ENCODE measurements at places on chromosomes 5 and 9.
A peak's percentile ranks its signal among the peaks of the same experiment; 100 is the strongest.

GRCh38 chr9:124282442-124283227 lies 24.9 kb downstream of the NEK6 start:
- no peak for DNase-seq

DNA sequence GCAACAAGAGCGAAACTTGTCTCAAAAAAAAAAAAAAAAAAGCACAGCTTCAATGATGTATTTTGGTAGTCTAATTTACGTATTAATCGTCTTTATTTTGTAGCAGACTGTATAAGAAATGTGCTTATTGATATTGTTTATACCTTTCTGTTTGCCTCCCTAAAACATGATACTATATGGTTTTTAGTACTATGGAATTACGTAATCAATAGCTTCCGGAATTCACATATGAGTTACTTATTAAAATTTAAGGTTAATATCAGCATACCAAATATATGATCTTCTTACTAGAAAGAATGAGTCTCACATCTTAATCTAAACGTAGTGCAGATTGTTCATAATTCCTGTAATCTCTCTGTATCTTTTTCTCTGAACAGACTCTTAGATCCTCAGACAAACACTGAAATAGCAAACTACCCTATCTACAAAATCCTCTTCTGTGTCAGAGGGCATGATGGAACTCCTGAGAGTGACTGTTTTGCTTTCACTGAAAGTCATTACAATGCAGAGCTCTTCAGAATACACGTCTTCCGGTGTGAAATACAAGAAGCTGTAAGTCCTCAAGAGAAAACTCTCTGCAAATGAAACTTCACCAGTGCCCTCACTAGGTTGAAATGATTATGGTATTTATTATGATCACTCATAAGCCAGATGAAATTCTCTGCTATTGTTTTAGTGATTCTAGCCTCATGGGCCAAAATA lies 44.4 kb upstream of the GPR21 start:
- DNase-seq = no peak

DNA sequence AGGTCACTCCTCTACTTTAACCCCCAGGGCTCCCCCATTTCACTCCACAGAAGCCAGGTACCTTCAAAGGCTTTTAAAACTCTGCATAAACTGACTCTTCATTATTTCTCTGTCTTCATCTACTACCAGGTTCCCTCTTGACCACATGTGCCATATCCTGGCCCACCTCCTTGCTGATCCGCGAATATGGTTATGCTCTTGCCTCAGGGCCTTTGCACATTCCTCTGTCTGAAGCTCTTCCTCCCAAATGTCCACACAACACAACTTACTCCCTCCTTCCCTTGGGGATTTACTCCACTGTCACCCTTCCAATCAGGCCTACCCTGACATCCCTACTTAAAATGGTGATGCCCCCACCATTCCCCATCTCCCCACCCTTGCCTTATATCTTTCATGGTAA lies 134.6 kb upstream of the ANKRD55 start:
- DNase-seq = no peak

- no peak for DNase-seq
Observed at GRCh38 chr5:157106630-157107461, 2.0 kb downstream of the HAVCR2 start.

- no peak for DNase-seq
Observed at GRCh38 chr5:132547269-132547668, 3.9 kb upstream of the IL5 start.

DNA sequence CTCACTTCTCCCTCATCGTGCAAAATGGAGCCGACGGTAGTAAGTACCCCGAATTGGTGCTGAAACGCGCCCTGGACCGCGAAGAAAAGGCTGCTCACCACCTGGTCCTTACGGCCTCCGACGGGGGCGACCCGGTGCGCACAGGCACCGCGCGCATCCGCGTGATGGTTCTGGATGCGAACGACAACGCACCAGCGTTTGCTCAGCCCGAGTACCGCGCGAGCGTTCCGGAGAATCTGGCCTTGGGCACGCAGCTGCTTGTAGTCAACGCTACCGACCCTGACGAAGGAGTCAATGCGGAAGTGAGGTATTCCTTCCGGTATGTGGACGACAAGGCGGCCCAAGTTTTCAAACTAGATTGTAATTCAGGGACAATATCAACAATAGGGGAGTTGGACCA lies 979 bp downstream of the PCDHGA12 start:
- DNase-seq = no peak

- DNase-seq = no peak
Observed at GRCh38 chr9:3916411-3916810, 383.5 kb downstream of the GLIS3 start.

- DNase-seq = no peak
Observed at GRCh38 chr9:134983074-134983473, 65.4 kb upstream of the FCN1 start.

GRCh38 chr5:34522599-34523386 lies 133.3 kb upstream of the RAI14 start:
- peak; percentile 66 for DNase-seq

Measured in CD4-positive, CD25-positive, alpha-beta regulatory T cell (primary cell).